Upper lobe of left lung (tissue), 6 donors: ENCODE measurements at places on chromosomes 3 and 15. TPM values are rescaled to one million over a fixed set of nuclear protein-coding genes. Genes with fewer than 3 reads are reported as not detected.

CCDC71 gene
- 26.9 TPM for total RNA-seq

GRCh38 chr3:58899159-58899952 lies 150.5 kb downstream of the CFAP20DC start:
- H3K36me3 ChIP-seq: no peaks in the 10 kb centered on the region
- peak overlapping the region; percentile 72 for H3K27ac ChIP-seq
- DNase-seq: no peak
- H3K27me3 ChIP-seq: no peaks in the 10 kb centered on the region
- H3K4me3 ChIP-seq: no peak overlapping the region

RTP1 gene
- not detected for total RNA-seq

TSEN2 gene
- total RNA-seq: 19.2 TPM

CADM2 gene
- total RNA-seq: 0.61 TPM

GRCh38 chr15:77042245-77042919 lies 28.5 kb downstream of the TSPAN3 start:
- DNase-seq: no peak
- H3K36me3 ChIP-seq: peaks cover 15% of the 10 kb centered on the region
- no peak overlapping the region for H3K4me3 ChIP-seq

NCEH1 gene
- total RNA-seq: 73.1 TPM

CCR3 gene
- not detected for total RNA-seq

DNA sequence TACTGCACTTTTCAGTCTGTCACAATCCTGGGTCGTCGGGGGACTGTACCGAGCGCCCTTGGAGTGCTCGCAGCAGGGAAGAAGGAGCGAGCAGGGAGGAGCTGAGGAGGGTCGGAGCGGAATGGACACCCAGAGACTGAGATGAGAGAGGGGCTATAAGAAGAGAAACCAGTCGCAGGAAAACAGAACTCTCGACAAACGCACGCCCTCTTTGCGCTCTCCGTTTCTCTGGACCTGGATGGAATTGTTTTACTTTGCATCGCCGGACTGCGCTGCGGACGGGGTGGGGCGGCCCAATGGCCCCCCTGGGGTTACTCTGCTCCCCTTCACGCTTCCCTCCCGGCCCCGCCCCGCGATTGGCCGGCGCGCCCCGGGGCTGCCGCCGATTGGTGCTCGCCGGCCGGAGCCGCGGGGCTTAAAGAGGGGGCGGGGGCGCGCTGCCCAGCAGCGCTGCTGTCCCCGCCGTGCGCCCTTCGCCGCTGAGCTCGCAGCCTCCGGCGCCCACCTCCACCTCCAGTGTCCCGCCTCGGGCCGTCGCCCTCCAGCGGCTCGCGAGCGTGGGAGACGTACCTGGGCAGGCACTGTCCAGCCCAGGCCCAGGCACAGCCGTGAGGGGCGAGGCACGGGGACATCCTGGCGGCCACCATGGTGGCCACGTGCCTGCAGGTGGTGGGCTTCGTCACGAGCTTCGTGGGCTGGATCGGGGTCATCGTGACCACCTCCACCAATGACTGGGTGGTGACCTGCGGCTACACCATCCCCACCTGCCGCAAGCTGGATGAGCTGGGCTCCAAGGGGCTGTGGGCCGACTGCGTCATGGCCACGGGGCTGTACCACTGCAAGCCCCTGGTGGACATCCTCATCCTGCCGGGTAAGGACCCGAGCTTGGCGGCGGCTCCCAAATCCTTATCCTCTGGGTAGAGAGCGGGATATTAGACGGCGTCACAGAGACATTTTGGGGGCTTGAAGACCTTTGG lies at the start of gene CLDN11:
CLDN11 (plus strand) TSS at position 447 of the 977 bp plus-strand sequence; CDS start at position 646, 199 bp downstream.
- peak; percentile 90 for DNase-seq
- H3K27me3 ChIP-seq: peaks cover 20% of the 10 kb centered on the region
- H3K4me3 ChIP-seq: peak within 1 kb of the TSS; percentile 54
- peak within 1 kb of the TSS; percentile 87 for H3K27ac ChIP-seq
- no peaks in the 10 kb centered on the region for H3K36me3 ChIP-seq

DNAJA4 gene
- 12.4 TPM for total RNA-seq

DNA sequence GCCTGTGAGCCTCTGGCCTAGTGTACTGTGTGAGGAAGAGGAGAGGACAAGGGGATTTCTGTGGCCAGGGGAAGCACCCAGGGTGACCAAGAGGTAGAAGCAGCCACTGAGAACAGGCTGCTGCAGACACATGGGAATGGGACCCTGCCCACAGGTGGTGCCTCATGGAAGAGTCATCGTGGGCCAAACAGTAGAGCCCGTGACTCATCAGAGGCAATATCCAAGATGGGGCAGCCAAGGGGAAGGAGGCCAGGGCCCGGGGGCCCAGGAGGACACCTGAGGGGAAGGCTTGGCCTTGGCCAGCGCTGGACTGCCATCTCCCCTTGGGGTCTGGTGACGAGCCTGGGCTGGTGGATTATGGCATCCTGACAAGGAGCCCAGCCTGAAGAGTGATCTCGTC lies 275.0 kb upstream of the LYSMD4 start:
- H3K27me3 ChIP-seq: no peaks in the 10 kb centered on the region
- H3K4me1 ChIP-seq: no peaks in the 10 kb centered on the region
- H3K4me3 ChIP-seq: no peak overlapping the region
- H3K27ac ChIP-seq: no peak overlapping the region
- no peak for DNase-seq
- no peaks in the 10 kb centered on the region for H3K36me3 ChIP-seq

DNA sequence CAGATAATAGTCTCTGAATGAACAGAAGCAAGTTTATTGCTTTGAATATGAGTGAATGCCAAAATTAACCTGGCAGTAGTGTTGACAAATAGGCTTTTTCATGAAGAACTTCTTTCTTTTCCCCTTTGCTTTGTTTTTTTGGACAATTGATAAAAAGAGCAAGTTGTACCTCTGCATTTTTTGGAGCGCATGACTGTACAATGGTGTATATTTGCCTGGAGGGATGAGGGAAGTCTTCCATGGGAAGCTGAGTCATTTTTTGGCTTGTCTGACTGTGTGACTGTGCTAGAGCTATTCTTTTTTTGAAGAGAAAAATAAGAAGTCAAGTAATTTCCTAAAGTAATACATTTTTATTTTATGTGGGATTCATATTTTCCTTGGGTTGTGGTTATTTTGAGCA lies 186.9 kb downstream of the KLHL25 start:
- H3K4me1 ChIP-seq: peaks cover 25% of the 10 kb centered on the region
- H3K27ac ChIP-seq: peak overlapping the region; percentile 68
- no peak for DNase-seq
- peaks cover 9% of the 10 kb centered on the region for H3K36me3 ChIP-seq
- H3K27me3 ChIP-seq: no peaks in the 10 kb centered on the region
- H3K4me3 ChIP-seq: no peak overlapping the region

- H3K4me3 ChIP-seq: no peak overlapping the region
- H3K27me3 ChIP-seq: no peaks in the 10 kb centered on the region
- DNase-seq: no peak
These were observed 239.3 kb downstream of the FEZF2 start for GRCh38 chr3:62134061-62134496.

- H3K36me3 ChIP-seq: no peaks in the 10 kb centered on the region
- H3K4me3 ChIP-seq: no peak overlapping the region
- no peak overlapping the region for H3K27ac ChIP-seq
- no peaks in the 10 kb centered on the region for H3K4me1 ChIP-seq
These were observed 97.5 kb downstream of the ARHGEF26 start for GRCh38 chr3:154218728-154219127.

ETV5 gene
- total RNA-seq: 49.6 TPM

DNA sequence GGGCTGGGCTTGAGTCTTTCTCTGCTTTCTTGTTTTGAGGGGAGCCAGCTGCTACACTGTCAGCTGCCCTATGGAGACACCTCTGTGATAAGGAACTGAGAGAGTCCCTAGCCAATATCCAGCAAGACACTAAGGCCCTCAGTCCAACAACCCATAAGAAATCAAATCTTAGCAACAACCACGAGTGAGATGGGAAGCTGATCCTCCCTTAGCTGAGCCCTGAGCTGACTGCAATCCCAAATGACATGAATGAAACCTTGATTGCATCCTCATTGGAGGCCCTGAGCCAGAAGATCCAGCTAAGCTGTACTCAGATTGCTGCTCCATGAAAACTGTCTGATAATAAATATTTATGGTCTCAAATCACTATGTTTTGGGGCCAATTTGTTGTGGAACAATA lies 302.1 kb upstream of the MME start:
- no peak for DNase-seq
- no peaks in the 10 kb centered on the region for H3K27me3 ChIP-seq
- H3K36me3 ChIP-seq: no peaks in the 10 kb centered on the region

IL17RD gene
- total RNA-seq: under 0.01 TPM

DNA sequence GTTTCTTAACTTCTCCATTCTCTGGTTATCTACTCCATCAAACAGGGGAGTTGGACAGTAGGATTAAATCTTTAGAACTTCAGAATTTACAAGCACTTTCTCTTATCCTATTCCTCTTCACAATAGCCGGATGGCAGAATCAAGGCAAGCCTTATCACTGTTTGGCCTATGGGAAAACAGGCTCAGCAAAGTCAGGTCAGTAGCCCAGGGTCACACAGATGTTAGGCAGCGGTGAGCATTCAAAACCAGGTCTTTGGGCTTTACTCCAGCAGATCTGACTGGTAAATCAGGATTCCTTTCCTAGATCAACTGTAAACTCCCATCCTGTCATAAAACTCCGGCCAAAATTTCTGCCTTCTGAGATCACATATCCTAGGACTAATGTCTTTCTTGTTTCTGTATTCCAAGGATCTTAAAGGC lies 258.4 kb downstream of the OPA1 start:
- no peak for DNase-seq
- H3K27me3 ChIP-seq: no peaks in the 10 kb centered on the region
- no peak overlapping the region for H3K27ac ChIP-seq
- H3K4me3 ChIP-seq: no peak overlapping the region
- H3K36me3 ChIP-seq: no peaks in the 10 kb centered on the region

- DNase-seq: no peak
- no peak overlapping the region for H3K4me3 ChIP-seq
- no peaks in the 10 kb centered on the region for H3K36me3 ChIP-seq
- H3K4me1 ChIP-seq: no peaks in the 10 kb centered on the region
- H3K27ac ChIP-seq: no peak overlapping the region
These were observed 119.2 kb downstream of the OSBPL10 start for GRCh38 chr3:31861826-31862225.

GRCh38 chr3:9099702-9100512 lies 136.6 kb upstream of the RAD18 start:
- no peak overlapping the region for H3K4me3 ChIP-seq
- H3K27ac ChIP-seq: no peak overlapping the region
- H3K36me3 ChIP-seq: no peaks in the 10 kb centered on the region
- no peaks in the 10 kb centered on the region for H3K4me1 ChIP-seq

ZNF385D gene
- 9.2 TPM for total RNA-seq

GRCh38 chr3:197137751-197138150 lies 108.1 kb upstream of the MELTF start:
- H3K27me3 ChIP-seq: no peaks in the 10 kb centered on the region
- no peak overlapping the region for H3K27ac ChIP-seq
- no peaks in the 10 kb centered on the region for H3K4me1 ChIP-seq
- H3K36me3 ChIP-seq: peaks cover 45% of the 10 kb centered on the region
- no peak overlapping the region for H3K4me3 ChIP-seq

DNA sequence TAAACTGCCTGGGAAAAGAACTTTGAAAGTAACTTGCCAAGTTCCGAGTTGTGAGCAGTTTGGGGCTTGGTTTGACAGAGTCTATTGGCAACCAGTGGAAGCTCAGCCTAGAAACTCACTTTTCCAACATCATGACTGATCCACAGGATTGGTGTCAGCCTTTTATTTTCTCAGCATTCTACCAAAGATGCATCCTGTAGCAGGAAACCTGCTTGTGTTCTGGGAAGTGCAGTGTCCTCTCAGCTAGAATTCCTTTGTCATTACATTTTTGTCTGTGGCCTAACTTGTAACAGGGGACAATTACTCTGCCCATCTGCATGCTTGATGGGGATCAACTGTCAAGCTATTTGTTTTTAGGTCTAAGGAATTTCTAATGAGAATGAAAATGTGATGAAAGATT lies 116.7 kb upstream of the LMOD3 start:
- no peaks in the 10 kb centered on the region for H3K27me3 ChIP-seq
- H3K4me1 ChIP-seq: peaks cover 17% of the 10 kb centered on the region
- H3K36me3 ChIP-seq: no peaks in the 10 kb centered on the region
- no peak overlapping the region for H3K4me3 ChIP-seq
- H3K27ac ChIP-seq: no peak overlapping the region
- DNase-seq: no peak

GOLGA8N gene
- total RNA-seq: 58.7 TPM

ACP3 gene
- total RNA-seq: 17.1 TPM

P2RY14 gene
- total RNA-seq: 6.2 TPM

SLC25A38 gene
- 33.4 TPM for total RNA-seq

DNA sequence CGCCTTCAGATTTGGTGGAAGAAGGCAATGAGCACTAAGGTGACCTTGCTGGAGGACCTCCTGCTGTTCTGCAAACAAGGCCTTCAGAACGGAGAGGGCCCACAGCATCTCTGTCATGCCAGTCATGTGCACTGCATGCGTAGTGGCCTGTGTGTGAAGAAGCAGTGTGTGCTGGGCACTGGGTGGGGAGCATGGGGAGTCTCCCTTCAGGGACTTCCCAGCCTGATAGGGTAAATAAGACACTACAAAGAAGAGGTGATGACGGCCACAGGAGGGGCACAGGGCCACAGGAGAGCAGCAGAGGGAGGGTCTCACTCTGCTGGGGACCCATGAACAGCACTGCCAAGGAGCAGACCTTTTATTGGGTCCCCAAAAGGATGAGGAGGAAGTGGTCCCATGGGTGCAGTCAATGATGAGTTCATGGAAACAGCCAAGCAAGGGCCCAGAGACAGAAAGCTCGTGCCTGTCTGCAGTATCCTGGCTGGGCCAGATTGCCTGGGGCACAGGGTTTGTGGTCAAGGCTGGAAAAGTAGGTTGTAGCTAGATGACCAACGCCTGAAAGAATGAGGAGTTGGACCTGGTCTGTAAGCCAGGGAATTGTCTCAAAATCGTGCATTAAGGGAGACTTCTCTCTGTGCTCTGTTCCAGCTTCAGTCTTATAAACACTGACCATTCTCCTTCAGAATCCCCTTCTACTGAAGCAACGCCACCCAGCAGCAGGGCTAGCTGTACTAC lies 67.8 kb upstream of the SEC61A1 start:
- no peaks in the 10 kb centered on the region for H3K4me1 ChIP-seq
- no peaks in the 10 kb centered on the region for H3K27me3 ChIP-seq
- no peak overlapping the region for H3K27ac ChIP-seq
- no peak overlapping the region for H3K4me3 ChIP-seq
- no peak for DNase-seq
- H3K36me3 ChIP-seq: no peaks in the 10 kb centered on the region

DNA sequence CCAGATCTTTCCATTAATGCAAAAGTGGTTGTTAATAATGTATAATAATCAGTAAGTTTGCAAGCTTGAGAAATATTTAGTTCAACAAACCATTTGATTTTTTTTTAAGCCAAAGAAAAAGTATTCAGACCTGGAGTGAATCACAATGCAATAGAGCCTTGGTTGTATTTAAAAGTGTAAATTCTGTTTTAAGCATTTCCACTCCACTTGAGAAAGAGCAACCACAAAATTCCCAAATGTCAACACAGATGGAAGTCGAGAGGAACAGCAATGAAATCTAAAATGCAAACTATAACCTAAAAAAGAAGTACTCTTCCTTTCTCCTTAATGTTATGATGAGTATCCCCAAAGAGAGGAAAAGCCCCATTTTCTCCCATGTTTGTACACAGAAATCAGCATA lies 20.2 kb downstream of the GBE1 start:
- no peaks in the 10 kb centered on the region for H3K36me3 ChIP-seq
- H3K4me3 ChIP-seq: no peak overlapping the region
- peaks cover 31% of the 10 kb centered on the region for H3K4me1 ChIP-seq
- no peak for DNase-seq

ISLR2 gene
- 1.3 TPM for total RNA-seq

- no peaks in the 10 kb centered on the region for H3K4me1 ChIP-seq
- no peaks in the 10 kb centered on the region for H3K27me3 ChIP-seq
- DNase-seq: no peak
- no peak overlapping the region for H3K27ac ChIP-seq
- H3K4me3 ChIP-seq: no peak overlapping the region
- no peaks in the 10 kb centered on the region for H3K36me3 ChIP-seq
These were observed 22.6 kb upstream of the IGSF10 start for GRCh38 chr3:151483488-151483887.

IL17RC gene
- total RNA-seq: 26.3 TPM
